ENCODE measurements at places on chromosomes 12 and 14.

GRCh38 chr14:100386121-100386520 lies 63.0 kb downstream of the SLC25A47 start:
- no peak for DNase-seq

DNA sequence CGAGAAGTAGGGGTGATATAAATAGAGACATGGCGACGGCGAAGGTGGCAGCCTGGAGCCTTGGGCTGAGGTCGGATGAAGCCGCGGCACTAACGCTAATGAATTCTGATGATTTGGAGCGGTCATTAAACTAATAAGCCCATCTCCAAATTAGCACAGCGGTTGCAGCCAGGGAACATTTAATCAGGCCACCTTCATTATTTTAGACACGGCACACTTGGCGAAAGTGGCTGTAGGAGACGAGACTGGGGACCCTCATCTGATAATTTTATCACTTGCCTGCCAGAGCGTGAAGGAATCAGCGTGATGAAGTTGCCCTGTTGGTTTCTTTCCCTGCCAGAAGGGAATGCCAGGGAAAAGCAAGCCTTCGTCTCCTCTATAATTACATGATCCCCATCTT lies 664.3 kb upstream of the TBX3 start:
- DNase-seq, result no peak

GRCh38 chr14:68571928-68572525 lies 220.8 kb downstream of the ZFP36L1 start:
- no peak for DNase-seq

- DNase-seq, result peak; percentile 91
Measured at GRCh38 chr12:108856428-108857157, 790 bp downstream of the SSH1 start.

DNA sequence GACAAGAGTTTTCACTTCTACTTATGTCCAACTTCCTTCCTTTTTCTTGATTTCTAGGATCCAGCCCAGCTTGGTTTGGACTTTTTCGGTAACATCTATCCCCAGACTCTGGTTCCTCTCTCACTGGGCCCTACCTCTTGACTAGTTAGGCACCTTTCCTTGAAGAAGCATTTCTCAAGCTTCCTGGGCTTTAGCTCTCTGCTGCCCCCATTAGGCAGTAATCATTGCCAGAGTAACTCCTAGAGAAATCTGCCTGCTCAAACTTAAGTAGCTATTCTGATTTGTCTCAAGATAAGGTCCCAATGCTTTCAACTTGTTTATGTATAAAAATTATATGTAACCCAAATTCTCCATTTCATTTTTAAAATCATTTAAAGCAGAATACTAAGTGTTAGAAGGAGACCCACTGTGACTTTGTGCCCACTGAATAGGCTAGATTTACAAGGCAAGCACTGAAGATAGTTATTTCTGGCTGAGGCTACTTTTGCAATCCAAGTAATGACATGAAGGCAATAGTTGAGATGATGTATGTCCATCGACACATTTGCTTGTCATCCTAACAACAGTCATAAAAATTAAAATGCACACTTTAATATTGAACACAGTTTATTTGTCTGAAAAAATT lies 275.0 kb upstream of the G2E3 start:
- peak; percentile 49 for DNase-seq

DNA sequence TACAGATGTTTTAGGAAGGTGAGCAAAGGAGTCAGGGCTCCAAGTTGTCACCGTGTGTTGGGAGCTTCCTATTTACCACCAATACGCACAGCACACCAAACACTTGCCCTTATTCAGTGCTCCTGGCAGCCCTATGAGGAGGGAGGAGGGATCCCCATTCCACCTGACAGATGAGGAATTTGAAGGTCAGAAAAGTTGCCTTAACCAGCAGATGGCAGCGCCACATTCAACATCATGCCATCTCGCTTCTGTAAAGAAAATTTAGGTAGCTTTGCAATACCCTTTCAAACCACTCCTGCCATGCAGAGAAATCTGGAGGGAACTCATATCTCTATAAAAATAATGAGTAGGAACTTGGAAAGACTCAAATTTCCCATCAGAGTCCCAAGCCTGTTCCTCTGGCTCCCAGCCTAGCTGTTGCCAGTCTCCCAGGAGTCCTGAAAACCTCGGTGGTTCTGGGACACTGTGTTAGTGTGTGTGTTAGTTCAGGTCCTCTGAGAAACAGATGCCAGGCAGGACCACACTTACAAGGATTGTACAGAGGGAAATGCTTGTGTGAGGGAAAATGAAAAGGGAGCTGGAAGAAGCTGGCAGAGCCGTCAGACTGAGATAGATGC lies 410.5 kb downstream of the MED13L start:
- no peak for DNase-seq

GRCh38 chr14:76585616-76586015 lies 175.7 kb upstream of the VASH1 start:
- DNase-seq, result peak; percentile 53

GRCh38 chr12:51915003-51915625 lies 7.8 kb downstream of the ACVRL1 start:
- DNase-seq, result no peak

DNA sequence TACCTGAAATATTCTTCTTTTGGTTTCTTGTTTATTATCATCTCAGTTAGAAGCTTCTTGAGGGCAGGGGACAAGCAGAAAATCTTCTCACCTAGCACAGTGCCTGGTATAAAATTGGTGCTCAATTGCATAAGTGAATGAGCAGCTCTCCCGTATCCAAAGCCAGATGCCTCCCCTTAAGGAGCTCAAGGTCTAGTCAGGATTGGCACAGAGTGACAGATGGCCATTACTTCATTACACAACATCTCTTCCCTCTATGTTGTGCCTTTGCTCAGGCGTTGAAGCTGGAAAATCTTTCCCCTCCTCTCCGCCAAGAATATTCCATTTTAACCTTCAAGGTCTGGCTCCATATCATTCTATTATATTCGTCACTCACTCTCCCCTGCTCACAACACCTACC lies 3.6 kb downstream of the SLC4A8 start:
- DNase-seq, result no peak

DNA sequence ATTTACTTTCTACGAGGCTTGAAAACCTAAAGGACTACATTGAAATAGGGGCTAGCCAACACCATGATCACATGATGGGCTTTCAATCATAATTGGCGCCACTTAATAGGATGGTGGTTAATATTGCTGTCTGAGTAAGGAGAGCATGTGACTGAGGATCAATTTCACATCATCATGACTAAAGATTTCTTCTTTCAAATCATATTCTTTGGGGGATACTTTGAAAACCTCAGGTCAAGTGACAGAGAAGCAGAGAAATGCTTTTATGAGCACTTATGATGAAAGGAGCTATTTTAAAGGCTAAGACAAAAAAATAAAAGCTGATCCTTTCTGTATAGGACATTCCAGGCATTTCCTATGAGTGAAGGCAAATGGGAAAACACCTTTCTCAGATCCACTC lies 42.9 kb upstream of the KRAS start:
- no peak for DNase-seq

- DNase-seq, result no peak
Measured at GRCh38 chr12:20055856-20056255, 312.5 kb upstream of the PDE3A start.

DNA sequence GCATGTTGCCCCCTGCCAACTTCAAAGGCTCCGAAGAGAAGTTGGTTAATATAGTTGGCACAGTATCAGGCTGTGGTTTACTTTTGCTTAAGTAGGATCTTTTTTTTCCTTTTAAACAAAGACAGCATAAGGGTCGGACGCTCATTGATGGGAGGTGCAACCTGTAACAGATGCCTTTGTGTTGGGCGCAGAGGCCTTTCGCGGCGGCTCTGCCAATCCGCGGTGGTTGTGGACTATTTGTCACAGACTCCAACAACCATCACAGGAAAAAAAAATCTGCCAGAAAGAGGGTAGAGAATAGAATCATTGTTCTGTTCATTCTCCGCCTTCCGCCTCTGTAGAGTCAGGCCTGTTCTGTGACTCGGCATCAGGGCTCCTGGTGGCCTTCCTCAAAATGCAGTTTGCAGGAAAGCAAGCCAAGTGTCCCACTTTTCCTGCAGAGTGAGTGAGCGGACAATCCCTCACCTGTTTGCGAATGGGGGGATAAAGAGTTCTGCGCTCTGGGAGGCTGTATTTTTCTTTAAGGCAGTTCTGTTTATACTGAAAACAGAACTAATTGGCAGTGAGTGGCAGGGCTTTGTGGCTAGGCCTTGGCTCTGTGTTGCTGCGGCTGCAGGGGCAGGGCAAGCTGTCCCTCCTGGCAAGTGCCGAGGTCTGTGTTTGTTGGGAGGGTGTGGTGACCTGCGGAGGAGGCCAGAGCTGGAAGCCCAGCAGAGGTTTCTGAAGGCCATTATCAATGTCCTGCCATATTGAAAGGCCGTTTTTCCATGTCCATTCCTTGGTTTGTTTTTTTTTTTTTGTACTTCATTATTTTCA lies 83.0 kb upstream of the PIWIL1 start:
- DNase-seq, result no peak

DNA sequence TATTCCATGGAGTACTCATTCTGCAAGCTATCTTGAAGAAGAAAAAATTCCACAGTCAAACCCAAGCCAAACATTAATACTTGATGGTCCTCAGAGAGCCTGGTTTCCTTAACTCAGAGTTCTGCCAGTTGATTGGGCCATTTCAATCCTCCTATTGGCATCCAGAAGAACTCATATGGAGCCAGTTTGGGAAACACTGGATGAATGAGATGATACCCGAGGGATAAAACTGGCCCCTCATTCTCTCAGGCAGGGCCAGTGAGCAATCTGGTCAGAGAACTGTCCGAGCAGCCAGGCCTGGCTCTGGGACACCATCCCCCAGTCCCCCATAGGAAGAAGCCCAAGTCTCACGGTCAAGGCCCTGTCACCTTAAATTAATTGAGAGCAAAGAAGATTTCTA lies 48.8 kb downstream of the NUAK1 start:
- no peak for DNase-seq

GRCh38 chr14:85024931-85025330 lies 505.0 kb upstream of the FLRT2 start:
- DNase-seq, result no peak

DNA sequence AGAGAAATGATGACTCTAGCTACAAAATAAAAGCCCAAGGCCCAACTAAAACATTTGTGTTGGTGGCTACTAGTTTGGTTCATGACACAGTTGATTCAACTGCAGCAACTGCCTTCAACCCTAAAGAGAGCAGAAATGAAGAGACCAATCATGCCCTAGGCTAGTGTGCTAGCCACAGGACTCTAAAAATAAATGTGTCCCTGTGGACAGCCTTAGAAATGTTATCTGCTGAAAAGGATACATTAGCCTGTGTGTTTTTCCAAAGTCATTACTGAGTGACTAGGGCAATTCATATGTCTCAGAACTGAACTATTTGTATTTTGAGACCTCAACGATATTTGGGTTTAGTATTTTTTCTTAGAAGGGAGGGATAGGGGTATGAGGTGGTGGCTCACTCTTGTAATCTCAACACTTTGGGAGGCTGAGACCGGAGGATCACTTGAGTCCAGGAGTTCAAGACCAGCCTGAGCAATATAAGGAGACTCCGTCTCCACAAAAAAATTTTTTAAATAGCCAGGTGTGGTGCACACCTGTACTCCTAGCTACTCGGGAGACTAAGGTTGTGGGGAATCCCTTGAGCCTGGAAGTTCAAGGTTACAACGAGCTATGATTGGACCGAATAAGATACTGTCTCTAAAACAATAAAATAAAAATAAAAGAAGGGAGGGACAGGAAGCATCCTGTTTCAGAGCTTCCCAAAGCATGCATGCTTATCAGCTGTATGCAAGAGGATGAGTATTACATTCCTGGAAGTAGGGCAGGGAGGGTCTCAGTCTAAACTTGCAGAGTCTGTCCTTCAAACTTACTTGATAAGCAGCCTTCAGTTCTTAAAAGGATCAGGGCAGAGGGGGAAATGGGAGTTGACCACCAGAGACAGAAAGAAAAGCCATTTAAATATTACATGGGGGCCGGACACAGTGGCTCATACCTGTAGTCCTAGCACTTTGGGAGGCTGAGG lies 29.6 kb upstream of the NAP1L1 start:
- no peak for DNase-seq

DNA sequence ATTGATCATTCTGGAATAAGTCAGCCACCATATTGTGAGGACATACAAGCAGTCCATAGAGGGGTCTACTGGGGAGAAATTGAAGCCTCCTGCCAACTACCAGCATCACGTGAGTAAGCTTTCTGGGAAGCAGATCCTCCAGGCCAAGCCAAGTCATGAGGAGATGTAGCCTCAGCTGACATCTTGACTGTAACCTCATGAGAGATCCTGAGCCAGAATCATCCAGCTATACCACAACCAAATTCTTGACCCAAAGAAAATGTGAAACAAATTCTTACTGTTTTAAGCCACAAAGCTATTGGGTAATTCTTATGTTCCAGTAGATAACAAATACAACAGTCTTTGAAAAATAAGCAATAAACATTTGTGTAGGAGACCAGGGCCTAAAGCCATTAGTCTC lies 479.4 kb upstream of the DCN start:
- no peak for DNase-seq

GRCh38 chr12:100128512-100128908 lies 14.2 kb downstream of the BLTP3B start:
- peak; percentile 60 for DNase-seq

DNA sequence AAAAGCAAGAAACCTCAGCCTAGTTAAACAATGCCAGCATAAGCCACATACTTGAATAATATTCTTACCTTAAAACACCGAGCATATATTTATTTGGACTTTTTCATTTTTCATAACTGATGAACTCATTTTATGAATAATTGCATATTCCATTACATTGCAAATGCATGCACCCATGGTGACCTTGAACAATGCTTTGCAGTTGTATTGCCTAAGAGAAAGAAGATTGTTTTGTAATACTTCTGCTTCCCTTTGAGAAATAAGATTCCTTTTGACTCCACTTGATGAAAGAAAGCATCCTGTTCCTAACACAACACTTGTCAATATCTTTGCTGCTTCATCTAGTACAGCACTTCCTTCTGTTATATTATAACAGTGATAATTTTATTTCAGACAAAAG lies 1182.2 kb downstream of the FLRT2 start:
- DNase-seq, result peak; percentile 15

GRCh38 chr12:56128670-56129205 lies 671 bp downstream of the ESYT1 start:
- peak; percentile 55 for DNase-seq

DNA sequence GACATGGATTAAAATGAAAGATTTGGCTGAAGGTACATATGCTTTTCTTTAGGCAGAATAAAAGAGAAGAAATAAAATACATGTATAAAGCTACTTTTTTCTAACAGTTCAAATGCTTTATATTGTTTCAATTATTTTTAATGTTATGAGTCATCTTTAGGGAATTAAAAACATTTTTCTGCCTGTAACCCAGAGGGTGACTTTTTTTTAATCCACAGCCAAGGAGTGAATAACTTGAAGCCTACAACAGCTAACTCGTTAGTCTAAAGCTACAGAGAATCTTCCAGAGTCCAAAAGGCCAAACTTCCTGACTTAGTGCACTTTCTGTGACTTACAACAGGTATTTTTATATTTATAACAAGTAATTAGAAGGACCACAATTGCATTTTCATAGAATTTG lies 151.6 kb downstream of the SEC23A start:
- DNase-seq, result no peak

DNA sequence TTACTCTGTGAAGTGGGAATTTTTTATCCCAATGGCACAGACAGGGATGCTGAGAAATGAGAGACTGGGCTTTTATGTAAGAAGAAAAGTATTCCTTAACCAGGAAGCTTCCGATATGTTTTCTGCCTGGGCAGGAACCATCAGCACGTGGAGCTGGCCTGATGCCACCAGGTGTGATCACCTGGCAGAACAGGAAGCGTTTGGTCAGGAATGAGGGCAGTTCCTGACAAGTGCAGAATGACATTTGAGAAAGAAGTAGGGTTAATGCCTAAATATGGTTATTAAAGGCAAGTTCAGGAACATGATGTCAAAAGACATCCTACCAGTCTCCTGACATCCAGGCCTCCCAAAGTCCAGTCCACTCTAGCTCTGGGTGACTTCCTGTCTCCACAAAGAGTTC lies 210.3 kb downstream of the NUAK1 start:
- no peak for DNase-seq

Data from suppressor macrophage (primary cell).